ENCODE measurements at places on chromosomes 6 and 20. TPM values are rescaled to one million over a fixed set of nuclear protein-coding genes. Genes with fewer than 3 reads are reported as not detected.

DNA sequence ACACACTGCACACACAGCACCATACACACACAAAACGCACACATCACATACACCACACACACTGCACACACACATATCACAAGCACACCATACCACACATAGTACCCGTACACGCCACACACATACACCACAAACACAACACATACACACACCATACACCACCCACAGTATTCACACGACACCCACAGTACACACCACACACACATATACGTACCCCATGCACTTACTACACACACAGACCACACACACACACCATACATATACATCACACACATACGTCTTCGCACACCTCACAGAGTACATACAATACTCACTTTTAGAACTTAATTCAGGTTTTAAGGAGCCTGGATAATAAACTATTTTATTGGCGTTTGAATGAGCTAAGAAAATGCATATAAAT is 1805.3 kb upstream of the DEFB115 start:
- DNase-seq: no peak

- DNase-seq: no peak
Observed at GRCh38 chr6:88662653-88663174, 300.7 kb downstream of the RNGTT start.

The BPIFB4 gene
- total RNA-seq: not detected

DNA sequence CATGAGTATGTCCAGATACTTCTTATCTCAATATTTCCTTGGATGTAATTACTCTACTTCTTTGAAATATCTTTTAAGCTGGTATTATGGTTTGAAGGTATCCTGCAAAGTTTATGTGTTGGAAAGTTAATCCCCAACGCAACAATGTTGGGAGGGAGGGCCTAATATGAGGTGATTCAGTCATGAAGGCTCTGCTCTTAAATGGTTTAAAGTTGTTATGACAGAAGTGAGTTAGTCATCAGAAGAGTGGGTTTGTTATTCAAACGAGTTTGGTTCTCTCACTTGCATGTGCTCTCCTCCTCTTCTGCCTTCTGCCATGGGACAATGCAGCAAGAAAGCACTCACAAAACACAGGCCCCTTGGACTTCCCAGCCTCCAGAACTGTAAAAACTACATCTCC is 176.3 kb downstream of the KCNQ5 start:
- DNase-seq: no peak

DNA sequence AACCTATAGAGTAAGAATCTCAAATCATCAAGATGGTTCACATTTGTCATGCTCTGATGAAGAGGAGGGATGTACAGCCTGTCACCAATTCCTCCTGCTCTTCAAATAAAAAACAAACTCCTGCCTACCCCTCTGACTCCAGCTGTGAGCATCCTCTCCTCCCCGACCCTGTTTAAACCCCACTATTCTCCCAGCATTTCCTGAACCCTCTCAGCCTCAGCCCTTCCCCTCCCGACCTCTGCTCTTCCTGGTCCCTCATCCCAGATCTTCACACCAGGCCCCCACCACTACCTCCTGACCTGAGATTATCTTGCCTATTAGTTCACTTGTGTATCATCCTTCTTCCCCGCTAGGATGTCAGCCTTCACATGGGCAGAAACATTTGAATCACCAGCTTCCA is 75.8 kb downstream of the ZMYND8 start:
- no peak for DNase-seq

The BPIFA1 gene
- total RNA-seq: not detected

The HNF4A gene
- total RNA-seq: 10.3 TPM

DNA sequence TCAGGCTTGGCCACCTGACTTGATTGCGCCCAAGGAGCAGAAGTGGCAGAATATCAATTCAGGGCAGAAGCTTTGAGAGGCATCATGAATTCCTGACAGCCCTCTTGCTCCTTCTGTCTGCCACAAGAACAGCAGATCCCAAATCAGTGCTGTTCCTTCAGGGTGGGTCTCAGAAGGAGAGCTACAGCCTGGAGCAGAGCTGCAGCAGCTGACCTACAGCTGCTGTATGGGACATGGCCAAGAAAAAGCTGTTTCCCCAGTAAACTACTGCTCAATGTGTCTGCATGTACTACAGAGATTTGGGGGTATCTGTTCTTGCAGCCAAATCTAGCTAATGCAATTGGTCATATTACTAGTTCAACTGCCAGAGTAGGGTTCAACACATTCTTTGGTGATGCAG is 69.0 kb downstream of the SLC22A3 start:
- no peak for DNase-seq

GRCh38 chr20:62980380-62980960 is 26.3 kb downstream of the BHLHE23 start:
- no peak for DNase-seq

The XKR7 gene
- 0.58 TPM for total RNA-seq

The NPEPL1 gene
- 134 TPM for total RNA-seq

GRCh38 chr6:152232501-152233151 is 404.5 kb downstream of the SYNE1 start:
- DNase-seq: peak; percentile 48

- no peak for DNase-seq
Observed at GRCh38 chr6:24228681-24229255, 102.8 kb downstream of the NRSN1 start.

The TCP11 gene
- total RNA-seq: not detected

DNA sequence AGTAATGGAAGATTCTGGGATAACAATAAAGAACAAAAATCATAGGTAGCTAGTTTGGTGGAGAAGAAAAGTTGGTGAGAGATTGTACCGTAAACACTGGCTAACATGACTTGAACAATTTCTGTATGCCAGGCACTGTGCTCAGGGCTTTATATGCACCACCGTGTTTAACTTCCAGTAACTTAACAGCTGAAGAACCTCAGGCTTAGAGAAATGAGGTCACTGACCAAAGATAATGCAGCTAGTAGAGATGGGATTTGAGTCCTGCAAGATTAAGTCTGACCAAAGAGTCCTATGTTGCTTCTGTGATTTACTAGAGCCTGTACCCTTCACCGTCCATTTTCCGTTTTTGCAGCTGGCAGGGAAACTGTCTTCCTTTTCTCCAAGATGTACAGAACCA is 2.7 kb downstream of the CSTF1 start:
- no peak for DNase-seq

The MBOAT1 gene
- total RNA-seq: 11.1 TPM

DNA sequence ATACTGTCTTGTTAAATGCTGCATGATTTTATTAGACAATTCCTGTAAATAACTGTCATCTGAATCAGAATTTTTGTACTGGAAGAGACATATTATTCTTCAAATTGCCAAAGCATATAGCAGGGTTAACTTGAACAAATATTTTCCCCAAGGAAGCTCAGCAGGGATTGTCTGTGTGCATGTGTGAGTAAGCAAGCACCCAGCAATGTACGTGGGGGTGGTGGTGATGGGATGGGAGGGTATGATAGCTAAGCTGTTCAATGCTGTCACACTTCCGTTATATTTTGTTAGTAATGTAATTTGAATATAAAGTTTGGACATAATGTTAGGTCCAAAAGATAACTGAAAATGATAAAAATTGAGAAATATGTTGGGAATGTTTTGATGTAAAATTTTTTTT is 118.1 kb downstream of the MYB start:
- no peak for DNase-seq

DNA sequence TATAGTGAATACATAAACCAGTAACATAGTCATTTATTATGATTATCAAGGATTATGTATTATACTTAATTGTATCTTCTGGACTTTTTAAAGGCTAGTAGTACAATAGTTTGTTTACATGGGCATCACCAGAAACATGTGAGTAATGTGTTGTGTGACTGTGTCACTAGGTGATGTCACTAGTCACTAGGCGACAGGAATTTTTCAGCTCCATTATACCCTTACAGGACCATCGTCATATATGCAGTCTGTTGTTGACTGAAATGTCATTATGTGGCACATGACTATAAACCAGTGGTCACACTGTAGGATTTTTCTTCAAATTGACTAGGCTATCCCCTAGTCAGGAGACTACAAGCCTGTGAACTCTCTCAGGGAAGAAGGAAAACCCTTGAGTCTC is 86.5 kb upstream of the CENPW start:
- no peak for DNase-seq

GRCh38 chr6:167127785-167128531 is 5.1 kb downstream of the CCR6 start:
- no peak for DNase-seq

DNA sequence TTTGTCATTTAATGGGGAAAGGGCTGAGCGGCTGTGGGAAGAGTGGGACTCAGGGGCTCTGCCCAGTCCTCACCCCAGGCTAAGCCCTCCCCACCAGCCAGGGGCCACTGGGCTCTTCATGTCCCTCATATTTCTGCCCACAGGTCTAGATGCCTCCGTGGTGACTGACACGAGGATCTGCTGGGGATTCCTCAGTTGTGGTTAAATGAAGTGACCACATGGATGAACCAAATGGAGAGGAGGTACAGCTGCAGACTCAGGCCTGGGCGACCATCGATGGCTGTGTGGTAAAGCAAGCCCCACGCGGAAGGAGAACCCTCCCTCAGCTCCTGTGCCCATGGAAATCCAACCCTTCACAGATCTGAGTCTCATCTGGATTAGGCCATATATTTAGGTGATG is 29.4 kb downstream of the RAET1L start:
- DNase-seq: no peak

The FERMT1 gene
- 14.5 TPM for total RNA-seq

DNA sequence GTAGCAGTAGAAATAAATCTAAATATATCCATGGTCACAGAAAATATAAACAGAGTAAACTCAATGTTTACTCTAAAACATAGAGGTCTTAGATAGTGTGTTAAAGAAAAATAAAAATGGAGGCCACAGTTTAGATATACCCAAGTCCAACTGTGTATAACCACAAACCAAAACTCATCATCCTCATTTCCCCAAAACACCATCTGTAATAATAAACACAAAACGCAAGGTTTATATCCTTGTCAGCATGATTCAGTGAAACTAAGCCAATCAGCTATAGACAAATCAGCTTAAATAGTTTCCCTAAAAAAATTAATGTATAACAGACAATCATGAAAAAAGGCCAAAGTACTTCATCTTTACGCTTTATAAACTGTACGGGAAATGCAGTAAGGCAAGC is 2.7 kb upstream of the HACE1 start:
- DNase-seq: no peak

The LAMP5 gene
- not detected for total RNA-seq

The KHDRBS2 gene
- not detected for total RNA-seq

GRCh38 chr20:20711413-20711812 is 1.0 kb downstream of the RALGAPA2 start:
- DNase-seq: no peak

DNA sequence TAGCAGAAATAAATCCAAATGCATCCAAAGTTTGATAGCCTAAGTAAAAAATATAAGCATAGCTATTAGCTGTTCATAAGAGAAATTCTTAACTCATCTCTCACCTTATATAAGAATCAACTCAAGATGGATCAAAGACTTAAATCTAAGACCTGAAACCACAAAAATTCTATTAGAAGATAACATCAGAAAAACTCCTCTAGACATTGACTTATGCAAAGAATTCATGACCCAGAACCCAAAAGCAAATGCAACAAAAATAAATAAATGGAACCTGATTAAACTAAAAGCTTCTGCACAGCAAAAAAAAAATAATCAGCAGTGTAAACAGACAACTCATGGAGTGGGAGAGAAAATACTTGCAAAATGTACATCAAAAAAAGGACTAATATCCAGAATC is 184.3 kb downstream of the TFAP2A start:
- no peak for DNase-seq

DNA sequence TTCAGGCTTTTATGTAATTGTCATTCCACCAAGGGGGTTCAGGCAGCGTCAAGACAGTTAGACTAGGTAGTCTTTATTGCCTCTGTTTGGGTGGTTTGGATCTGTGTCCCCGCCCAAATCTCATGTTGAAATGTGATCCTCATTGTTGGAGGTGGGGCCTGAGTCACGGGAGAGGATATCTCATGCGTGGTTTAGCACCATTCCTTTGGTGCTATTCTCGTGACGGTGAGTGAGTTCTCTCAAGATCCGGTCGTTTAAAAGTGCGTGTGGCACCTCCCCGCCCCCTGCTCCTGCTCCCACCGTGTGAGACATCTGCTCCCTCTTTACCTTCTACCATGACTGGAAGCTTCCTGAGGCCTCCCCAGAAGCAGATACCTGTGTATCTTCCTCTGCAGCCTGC is 51.3 kb upstream of the FOXC1 start:
- no peak for DNase-seq

All from stomach (tissue), 19 donors.